Activated CD4-positive, alpha-beta T cell treated with anti-CD3 and anti-CD28 coated beads for 1 hour (primary cell): ENCODE measurements at places on chromosomes 6 and 20.

DNA sequence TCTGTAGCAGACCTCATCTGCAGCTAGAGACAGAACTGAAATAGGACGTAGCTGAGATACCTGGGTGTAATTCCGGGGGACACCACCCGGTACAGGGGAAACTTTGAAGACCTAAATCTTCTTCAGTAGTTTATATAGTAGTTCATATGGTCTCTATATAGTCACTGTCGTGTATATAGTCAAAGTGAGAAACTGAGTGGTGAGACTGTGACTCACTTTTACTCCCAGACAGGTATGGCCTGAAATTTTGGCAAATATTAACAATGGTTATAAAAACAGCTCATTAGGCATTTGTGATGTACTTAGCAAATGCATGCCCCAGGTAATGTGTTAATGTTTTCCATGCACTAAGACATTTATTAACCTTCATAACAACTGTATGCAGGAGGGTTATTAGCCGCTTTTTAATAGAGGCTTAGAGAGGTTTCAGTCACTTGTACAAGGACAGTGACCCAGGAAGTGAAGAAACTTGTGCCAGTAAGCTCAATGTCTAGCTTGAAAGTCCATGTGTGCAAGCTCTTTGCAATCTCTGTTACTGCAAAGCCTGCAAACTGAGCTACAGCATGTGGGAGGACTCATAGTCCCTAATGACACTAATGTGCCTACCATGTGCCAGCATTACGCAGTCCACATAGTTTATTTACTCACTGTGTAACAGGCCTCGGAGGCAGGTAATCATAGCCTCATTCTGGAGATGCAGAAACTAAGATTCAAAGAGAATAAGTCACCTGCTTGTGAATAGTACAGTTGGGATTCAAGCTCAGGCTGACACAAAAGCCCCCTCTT lies 165.4 kb upstream of the CHD6 start:
- DNase-seq = no peak

DNA sequence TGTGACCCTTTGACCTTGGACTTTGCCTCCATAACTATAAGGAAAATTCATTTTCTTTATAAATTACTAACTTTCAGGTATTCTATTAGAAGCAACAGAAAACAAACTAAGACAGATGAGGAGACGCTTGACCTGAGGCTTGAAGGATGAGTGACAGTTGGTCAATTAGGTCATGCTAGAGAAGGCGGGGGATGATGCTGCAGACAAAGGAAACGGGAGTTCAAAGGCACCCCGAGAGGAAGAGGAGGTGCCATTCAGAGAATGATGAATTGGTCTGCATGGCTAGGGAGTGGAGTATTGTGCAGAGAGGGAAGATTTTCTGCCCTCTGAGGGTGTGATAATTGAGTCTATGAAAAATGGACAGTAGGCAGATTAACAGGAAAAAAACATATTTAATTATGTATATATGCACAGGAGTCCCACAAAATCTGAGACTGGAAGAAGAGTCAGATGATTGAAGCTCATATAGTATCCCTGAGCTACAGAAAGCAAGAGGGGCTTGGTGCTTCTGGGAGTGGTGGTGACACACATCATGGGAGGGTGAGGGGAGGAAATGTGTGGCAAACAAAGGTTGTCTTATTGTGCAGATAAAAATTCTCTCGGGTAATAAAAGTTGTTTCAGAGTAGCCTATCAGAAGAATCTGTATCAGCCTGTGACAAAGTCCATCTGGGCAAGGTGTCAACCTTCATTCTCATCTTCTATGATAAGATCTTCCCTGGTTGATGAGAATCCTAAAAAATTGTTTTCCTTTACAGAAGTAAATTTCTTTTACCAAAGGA lies 20.4 kb upstream of the FUCA2 start:
- no peak for DNase-seq

DNA sequence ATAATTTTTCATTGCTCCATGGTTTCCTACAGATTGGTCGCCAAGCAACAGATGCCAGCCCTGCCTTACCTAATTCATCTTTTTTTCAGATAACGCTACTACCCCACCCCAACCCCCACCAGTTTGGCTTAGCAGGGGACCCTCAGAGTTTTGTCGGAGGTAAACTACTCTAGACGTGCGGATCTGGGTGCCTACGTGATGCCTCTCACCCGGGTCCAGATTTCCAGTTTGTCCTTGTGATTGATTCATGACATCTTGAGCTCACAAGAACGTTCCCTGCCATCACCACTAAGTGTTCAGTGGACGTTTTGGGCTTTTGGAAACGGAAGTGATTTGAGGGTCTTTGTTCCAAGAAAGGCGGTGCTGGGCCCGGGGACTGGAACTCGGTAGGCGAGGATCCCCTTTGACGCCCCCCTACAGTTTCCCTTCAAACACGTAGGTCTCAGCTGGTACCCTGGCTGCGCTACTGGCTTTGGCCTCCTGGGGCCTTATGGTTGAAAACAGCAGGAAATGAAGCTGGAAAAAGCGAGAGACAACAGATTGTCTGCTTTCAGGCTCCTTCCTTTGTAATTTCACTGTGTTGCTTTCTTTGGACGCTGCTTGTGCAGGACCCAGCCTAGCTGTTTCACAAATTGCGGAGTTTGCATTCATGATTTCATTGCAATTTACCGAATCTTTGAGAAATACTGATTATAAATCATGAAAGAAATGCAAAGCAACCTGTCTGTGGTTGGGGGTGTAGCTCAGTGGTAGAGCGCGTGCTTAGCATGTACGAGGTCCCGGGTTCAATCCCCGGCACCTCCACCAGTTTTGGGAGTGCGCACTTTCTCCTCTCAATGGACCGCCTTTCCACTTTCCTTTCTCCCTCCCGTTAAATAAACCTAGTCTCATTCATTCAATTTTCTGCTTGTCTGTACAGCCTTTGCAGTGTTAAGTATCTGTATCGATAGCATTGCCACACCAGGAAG lies 81.0 kb downstream of the GPX5 start:
- no peak for DNase-seq

DNA sequence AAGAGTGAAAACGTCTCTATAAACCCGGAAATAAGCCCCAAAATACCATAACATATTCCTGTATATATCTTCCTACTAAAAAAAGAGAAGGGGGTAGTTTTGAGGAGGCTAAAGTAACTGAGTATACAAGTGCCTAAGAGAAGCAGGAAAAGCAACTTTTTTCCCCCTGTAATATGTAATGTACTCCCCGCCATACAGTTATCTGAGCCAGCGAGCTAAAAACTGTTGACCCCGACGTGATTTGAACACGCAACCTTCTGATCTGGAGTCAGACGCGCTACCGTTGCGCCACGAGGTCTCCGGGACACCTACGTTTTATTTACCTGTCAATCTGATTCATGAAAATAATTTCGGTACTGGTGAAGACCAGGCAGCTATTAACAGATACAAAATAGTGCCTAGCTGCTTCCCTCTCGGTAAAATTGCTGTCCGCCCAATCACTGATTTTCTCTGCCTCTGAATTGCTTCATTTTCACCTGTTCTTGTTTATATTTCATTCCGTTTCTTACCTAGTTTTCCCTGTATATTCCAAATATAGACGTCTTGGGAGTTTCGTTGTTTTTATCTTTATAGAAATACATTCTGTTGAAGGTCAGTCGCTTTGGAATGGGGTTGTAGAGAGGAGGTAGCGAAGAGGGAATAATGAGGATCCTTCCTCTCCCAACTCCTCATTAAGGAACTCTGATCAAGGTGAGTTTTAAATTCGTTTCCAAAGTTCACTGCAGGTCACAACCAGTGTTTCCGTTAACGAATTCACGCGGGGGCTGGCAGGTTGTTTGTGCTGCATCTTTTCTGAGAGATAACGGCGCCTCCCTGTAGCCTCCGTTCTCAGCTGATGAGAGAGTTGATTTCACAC lies 33.6 kb upstream of the BTN3A2 start:
- peak; percentile 45 for DNase-seq

GRCh38 chr20:35271904-35272303 lies 6.0 kb downstream of the MMP24OS start:
- DNase-seq = no peak

DNA sequence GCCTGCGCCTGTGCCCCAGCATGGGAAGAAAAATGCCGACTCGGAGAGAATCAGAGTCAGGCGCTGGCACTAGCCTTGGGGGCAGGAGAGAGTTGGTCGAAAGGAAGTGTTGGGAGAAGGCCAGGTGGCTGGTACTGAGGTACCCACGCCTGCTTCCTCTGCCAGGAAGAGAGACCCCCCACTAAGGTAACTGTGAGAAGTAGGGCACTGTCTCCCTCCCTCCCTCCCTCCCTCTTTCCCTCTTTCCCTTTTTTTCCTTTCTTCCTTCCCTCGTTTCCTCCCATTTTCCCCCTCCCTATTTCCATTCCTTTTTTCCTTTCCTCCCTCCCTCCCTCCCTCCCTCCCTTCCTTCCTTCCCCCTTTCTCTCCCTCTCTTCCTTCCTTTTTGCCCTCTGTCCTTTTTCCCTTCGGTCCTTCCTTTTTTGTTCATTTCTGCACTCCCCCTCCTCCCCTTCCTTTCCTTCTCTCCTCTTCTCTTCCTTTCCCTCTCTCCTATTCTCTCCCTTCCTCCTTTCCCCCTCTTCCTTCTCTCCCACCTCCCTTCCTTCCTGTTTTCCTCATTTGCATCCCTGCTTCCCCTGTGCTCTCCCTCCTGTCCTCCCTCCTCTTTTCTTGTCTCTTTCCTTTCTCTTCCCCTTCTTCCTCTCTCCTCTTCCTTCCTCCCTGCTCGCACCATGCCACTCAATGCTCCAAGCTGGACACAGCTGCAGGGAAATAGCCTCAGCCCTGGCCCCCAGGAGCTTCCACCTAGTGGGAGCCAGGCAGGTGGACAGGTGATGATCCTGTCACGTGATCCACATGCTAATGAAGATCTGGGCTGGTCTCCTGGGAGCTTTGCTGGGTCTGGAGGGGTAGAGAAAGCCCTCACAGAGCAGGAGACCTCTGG lies 148.0 kb downstream of the DHX35 start:
- no peak for DNase-seq

DNA sequence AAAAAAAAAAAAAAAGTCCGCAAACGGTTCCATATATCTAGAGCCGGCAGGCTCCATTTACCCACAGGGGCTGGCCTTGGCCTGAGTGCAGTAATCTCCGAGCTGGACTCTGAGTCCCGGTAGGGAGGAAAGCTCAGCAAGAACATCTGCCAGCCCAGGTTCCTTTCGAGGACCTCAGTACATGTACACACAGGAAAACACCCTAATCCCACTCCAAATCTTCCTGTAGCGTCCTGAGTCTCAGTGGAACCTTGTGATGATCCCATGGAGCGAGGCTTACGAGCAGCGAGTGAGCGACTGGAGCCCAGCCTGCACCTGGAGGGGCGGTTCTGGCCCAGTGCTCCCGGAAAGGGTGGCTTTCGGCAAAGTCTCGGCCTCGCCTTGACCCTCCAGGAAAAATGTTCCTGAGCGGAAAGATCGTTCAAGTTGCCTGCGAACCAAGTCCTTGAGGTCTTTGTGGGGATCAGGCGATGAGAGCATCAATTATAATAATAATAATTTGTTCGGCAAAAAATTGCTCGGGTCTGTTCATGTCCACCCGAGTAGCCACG lies 32.1 kb downstream of the PRSS16 start:
- no peak for DNase-seq

- DNase-seq = no peak
Measured at GRCh38 chr20:59392736-59393135, 92.3 kb downstream of the EDN3 start.

DNA sequence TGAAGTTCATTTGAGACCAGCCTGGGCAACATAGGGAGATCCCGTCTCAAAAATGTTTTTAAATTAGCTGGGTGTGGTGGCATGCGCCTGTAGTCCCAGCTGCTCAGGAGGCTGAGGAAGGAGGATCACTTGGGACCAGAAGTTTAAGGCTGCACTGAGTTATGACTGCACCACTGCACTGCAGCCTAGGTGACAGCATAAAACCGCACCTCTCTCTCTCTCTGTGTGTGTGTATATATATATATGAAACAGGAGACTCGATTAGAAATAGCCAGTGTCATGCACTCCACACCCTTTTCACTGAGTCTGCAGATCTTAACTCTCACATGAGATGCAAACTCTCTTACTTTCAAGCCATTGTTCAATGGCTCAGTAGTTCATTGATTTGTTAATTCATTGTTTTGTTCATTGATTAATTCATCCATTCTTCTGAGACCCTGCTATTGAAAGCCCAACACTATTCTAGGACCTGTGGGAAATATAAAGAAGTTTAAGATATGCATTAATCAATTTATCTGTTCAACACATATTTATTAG lies 52.4 kb upstream of the MRPS10 start:
- no peak for DNase-seq

- DNase-seq = no peak
Measured at GRCh38 chr6:6057442-6058053, 50.8 kb upstream of the NRN1 start.

DNA sequence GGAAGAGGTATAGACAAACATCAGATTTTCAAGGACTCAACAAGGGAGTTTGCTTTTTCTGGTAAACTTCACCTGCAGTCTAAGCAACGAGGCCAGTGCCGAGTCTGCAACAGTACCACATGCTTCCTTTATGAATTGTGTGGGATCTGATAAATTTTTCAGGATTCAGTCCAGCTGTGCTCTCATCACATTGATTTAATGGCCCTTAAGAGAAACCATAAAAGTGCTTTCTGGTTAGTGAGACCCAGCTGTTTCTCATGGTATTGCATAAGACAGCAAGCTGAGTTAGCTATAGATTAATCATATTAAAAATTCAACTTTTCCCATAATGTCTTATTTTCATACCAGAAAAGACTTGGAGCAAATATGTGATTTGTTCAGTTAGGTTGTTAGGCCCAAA lies 291.4 kb downstream of the CENPW start:
- DNase-seq = no peak

GRCh38 chr6:72916906-72917305 lies 295.0 kb downstream of the KCNQ5 start:
- no peak for DNase-seq

DNA sequence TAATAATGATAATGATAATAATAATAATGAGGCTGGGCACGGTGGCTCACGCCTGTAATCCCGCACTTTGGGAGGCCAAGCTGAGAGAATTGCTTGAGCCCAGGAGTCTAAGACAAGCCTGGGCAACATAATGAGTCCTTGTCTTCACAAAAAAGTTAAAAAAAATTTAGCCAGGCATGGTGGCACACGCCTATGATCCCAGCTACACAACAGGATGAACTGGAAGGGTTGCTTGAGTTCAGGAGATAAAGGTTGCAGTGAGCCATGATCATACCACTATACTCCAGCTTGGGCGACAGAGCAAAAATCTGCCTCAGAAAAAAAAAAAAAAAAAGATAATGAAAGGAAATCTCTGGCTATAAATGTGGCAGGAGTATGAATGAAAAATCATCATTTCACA lies 213.4 kb downstream of the HIVEP2 start:
- DNase-seq = no peak
